ENCODE measurements at places on chromosomes 6 and 20.

GRCh38 chr6:141607956-141608355 is 524.8 kb upstream of the GJE1 start:
- DNase-seq, result no peak

- no peak for DNase-seq
Measured at GRCh38 chr6:16441262-16441661, 202.9 kb downstream of the GMPR start.

- DNase-seq, result no peak
Measured at GRCh38 chr20:47662483-47663353, 122.6 kb downstream of the SULF2 start.

GRCh38 chr6:45439459-45439858 is 61.7 kb upstream of the SUPT3H start:
- DNase-seq, result no peak

GRCh38 chr6:41443616-41444525 is 102.3 kb upstream of the FOXP4 start:
- DNase-seq, result no peak

- DNase-seq, result no peak
Measured at GRCh38 chr20:62696989-62697388, 11.6 kb upstream of the NTSR1 start.

- no peak for DNase-seq
Measured at GRCh38 chr6:74114428-74114827, 418.4 kb downstream of the CD109 start.

DNA sequence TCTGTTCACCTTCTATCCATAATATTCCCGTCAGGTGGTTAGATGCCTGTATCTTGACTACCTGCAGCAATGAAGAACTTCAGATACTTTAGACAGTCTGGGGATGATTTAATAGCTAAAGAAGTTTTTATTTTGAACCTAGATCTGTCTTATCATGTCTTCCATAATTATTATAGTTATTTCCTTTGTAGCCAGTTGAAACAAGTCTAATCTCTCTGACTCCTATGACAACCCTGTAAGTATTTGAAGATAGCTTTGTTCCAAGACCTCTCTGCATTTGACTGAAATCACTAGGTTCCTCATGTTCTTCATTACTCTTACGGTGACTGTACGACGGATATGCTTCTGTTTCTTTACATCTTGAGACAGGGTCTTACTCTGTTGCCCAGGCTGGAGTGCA is 316.6 kb upstream of the BMP2 start:
- no peak for DNase-seq

DNA sequence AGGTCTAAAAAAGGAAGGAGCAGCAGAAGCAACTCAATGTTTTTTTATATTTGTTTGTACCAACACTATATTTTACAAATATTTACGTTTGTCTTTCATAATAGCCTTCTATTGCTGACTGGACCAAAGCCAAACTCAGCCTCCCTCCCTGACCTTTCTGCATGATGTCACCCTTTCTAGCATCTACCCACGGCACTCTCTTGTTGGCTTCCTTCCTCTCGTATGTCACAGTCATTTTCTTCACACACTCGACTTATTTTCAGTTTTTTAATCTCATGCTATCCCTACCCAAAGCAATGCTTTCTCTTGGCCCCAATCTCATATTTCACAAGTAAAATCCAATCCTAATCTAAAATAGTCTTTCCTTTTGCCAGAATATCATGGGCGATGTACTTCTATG is 16.3 kb upstream of the FAM8A1 start:
- DNase-seq, result no peak

DNA sequence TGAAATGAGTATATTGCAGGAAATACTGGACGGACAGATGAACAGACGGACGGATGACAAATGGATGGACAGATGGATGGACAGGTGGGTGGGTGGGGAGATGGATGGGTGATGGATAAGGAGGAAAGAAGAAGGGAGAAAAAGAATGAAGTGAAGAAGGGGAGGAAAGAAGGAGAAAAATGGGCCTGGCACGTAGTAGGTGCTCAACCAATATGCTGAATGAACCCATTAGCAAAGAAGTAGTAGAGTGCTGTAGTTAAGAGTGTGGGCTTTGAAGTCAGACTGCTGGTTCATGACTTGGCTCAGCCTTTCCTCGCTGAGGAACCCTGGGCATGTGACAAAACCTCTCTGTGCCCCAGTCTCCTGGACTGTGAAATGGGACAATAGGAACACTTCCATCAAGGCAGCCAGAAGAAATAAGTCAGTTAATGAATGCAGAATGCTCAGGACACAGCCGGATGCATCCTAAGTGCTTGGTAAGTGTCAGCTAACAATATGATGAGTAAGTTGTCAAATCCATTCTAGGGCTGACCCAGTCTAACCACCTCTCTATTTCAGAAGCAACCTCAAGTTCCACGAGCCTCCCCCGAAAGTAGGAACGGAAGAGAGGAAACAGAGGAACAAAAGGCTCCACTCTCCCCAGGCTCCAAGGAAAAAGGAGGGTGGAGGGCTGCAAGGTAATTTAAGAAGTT is 37.9 kb downstream of the PREX1 start:
- no peak for DNase-seq

- DNase-seq, result no peak
Measured at GRCh38 chr6:9517806-9518205, 897.1 kb downstream of the TFAP2A start.

DNA sequence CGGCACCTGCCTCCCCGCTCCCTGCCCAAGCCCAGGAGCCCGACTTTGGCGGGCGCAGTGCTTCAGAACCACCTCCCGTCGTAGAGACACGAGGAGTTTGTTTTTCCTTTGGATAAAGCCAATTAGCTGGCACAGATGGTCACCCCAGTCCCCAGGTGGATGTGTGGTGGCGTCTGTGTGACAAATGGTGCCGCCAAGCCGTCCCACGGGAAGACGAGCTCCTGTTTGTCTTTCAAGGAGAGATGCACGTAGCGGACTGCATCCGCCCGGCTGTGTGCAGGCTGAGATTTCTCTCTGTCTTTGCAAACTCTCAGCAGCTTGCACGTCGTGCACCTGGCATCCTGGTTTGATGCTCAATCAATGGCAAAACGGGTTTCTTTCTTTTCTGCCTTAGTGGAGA is 16.1 kb upstream of the MRGBP start:
- no peak for DNase-seq

DNA sequence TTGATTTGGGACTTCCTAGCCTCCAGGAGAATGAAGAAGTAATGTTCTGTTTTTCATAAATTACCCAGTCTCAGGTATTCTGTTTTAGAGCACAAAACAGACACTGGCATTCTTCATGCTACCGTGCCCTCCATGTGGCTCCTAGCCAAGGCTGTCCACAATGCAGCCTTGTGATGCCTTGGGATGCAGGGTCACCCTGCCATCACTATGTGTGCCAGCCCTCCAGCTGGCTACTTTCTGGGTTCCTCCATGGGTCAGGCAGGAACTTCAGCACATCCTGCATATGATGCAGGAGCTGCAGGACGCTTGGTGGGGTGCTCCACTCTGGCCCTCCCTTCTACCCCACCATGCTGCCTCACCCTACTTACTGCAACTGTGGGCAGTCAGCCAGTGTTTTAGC is 38.0 kb upstream of the FAM50B start:
- no peak for DNase-seq

DNA sequence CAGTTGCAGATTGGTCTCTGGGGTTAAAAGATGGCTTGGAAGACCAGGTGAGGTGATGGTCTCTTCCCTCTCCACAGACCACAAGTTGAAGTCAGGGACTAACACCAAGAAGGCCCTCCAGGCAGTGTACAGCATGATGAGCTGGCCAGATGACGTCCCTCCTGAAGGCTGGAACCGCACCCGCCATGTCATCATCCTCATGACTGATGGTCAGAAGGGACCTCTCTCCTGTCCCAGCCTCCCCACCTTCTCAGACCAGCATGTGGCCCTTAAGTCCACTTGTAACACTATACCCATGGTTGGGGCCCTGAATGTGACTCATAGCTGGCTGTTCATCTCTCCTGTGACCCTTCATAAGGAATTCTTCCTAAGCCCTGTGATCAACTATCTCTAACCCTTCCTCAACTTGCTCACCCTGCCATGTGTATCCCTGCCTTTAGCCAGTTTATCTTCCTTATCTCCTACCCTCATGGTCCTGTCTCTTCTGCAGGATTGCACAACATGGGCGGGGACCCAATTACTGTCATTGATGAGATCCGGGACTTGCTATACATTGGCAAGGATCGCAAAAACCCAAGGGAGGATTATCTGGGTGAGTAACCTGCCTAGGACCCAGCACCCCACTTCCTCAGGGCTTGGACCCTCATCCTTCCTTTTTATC is 3.0 kb downstream of the CFB start:
- DNase-seq, result no peak
